NCI-H2107 (cell line): ENCODE measurements at places on chromosomes 4 and X.

- DNase-seq: no peak
Observed at GRCh38 chrX:105658136-105658535, 164.2 kb upstream of the NRK start.

DNA sequence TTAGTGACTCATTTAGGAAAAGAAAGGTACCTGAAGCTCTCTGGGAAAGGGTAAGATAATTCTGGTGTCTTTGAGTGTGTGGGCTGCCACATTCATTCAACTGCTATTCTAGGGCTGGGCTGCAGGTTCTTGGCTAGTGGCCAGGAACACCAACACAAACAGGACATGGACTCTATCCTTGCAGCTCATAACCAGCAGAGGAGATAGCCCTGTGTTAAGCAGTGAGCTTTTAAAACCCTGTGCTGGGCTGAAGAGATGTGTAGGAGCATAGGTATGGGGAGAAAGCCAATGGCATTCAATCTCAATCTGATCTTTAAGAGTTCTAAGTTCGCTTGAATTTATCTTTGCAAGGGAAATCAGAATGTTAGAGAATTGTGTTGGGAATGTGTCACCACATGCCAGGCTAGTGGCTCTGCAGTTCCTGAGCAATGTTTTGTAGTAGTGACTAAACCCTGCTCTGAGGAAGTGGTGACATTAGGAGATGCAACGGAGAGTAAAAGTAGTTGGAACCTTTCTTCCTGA lies 39.2 kb downstream of the SGMS2 start:
- DNase-seq: no peak

DNA sequence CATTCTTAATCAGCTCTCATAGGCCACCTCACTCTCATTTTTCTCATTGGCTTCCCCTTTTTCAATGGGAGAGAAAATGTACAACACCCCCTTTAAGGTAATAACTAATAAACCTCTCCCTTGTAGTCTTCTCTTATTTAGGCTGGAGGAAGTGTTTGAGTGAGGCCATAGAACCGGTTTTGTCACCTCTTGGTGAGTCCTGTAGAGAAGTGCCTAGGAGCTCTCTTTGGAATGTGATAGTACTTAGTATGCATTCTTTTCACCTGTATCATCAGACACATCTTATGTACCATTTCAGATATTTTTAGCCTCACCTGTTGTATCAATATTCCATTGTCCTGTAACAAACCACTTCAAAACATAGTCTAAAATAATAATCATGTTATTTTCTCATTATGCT lies 3.5 kb upstream of the TAB3 start:
- DNase-seq: no peak

DNA sequence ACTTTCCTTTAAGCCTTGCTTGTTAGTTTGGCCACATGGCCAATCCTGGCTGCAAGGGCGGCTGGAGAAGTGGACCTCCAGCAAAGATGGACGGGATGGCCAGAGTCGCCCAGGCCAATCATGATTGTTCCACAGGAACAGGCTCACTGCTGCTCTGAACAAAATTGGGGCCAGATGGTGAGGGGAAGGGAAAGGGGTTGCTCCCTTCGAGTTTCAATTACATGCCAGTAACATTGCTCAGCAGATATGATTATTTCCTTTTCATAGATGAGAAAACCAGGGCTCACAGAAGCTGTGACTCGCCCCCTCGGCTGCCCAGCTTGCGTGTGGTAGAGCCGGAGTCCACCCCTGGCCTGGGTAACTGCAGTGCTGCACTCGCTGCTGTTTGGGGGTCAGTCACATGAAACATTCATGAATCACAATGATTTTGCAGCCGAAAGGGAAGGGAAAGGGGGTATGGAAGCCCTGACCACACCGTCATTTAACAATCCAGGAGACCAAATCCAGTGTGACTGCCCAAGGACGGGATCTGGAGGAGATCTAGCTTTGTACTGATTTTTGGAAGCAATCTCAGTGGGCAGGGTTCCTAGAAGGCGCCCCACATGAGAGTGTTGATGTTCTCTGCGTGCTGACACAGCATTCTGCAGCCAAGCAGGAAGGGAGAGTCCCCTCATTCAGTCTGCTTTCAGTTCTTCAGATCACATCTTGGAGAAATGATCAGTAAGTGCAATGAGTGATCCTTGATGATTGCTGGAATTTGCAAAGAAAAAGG lies 77.3 kb upstream of the MSX1 start:
- no peak for DNase-seq

DNA sequence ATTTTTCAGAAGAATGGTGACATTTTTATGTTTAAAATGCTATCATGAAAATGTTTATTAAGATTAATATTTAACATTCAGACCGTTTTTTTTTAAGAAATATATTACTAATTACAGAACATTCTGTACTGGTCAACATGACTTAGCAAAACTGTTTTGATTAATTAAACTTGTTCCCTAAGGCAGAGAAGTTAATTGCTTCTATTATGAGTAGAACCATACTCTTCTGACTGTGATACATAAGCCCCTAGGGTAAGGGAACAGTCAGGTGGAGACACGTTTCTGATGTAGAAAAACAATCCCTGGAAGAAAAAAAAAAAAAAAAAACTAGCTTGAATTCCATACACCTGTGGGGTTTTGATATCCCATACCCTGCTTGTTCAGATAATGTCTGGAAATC lies 97.4 kb downstream of the GPM6A start:
- no peak for DNase-seq

GRCh38 chr4:105555409-105555808 lies 3.0 kb downstream of the ARHGEF38 start:
- DNase-seq: no peak

DNA sequence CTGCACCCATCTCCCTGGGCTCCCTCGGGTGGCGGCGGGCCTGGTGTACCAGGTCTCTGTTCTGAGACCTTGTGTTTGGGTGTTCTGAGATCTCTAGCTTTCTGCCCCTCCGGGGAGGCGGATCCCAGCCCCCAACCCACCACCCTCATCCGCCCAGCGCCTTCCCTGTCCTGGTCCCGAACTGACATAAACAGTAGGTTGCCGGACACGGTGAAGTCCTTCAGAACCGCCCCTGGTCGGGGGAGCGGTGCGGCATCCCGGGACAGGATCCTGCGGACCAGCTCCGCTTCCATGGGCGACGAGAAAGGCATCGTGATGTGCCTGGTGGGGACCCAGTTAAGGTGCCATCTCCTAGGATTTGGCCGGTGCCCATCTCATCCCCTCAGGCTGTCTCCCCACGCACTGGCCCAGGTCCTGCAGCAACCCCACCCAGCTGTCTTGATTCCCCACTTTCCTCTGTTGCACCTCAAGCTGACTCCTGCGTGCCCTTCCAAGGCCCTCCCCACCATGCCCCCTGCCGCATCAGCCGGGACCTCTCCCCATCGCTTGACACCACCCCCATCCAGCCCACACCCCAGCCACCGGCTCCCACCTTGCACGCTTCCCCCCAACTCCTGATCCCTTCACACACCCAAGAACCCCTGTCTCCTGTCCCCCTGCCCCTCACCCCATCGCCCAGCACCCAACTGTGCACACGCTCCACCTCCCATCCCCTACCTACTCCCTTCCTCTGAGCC lies 900 bp downstream of the CTAG2 start:
- DNase-seq: no peak

DNA sequence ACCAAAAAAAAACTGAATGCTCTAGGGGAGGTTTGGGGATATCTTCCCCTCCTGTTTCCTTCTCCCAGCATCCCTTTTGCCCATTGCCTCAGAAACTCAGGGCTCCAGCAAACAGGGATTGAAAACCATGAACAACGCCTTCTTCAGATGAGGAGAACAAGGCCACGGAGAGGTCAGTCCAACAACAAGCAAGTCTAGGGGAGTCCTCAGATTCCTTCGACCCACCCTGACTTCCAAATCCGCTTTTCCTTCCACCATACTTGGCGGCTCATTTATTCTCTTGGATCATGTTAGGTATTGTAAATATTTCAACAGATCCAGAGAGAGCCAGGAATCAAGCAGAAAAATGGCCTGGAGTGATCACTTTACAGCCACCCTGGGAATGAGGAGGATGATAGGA lies 21.9 kb downstream of the REELD1 start:
- no peak for DNase-seq

DNA sequence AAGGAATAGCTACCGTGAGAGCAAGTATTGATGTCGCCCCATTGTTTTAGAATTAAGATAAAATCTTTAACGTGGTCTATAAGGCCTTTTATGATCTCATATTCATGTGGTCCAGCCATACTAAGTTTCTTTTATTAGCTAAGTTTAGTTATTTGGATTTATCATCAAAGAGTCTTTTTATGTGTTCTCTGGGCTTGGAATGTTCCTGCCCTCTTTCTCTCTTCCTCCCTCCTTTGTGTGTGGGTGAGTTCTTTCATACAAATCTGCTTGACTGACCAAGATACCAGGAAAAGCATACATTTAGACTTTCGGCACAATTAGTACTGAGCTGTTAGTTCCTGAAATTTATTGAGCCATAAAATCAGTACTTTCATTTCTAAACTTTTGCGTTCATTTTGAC lies 11.3 kb downstream of the TDO2 start:
- no peak for DNase-seq

DNA sequence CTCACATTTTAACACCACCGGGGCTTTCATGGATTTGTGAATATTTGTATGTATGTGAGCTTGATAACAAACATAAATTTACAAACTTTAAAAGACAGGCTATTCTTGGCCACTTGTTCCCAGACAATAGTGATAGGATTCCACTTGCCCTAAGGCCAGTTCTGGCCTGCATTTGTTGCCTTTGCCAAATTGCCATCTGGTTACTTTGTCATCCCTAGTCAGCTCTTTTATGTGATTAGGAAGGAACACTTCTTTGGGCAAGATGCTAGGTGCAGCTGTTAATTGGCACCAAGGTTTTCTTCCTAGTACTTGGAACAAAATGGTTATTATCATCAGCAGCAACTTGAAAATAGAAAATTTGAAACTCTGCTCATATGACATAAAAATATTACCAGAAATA lies 63.3 kb downstream of the CCSER1 start:
- no peak for DNase-seq

DNA sequence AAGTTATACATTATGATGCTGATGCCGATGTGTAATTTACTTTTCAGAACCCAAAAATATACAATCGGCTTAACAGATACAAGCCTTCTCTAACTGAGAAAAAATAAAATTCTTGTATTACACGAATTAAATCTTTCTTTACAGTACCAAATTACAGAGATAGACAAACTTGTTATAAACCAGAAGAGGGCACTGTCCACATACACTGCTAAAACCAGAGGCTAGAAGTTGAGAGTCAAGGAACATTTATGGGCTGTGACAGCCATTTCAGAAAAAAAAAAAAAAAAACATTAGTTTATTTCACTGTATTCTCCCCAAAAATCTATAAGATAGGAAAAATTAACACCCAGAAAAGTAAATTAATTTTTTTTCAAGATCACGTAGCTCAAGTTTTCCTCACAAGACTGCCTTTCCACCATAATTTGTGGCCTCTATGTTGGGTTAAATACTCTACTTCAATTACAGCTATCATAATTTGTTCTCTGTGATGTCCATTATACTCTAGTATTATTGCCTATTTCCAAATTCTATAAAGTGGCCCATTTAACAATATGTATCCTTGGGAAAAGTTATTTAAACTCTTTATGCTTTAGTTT lies 12.0 kb downstream of the EREG start:
- no peak for DNase-seq

DNA sequence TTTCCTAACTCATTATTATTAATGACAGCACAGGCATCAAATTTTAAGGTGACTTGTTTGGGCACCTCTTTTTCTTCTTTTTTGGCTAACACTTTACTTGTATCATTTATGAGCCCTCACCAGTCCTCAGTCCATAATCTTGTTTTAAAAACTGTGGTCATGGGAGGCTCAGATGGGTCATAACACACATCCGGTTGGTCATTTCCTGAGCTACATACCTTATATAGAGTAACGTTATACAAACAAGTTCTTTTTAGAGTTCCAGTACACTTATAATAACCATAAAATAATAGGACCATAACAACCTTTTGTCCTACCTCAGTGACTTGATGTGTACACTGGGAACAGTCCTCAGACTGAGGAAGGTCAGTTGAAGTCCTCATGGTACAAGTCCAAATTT lies 21.1 kb upstream of the PLS3 start:
- DNase-seq: no peak

DNA sequence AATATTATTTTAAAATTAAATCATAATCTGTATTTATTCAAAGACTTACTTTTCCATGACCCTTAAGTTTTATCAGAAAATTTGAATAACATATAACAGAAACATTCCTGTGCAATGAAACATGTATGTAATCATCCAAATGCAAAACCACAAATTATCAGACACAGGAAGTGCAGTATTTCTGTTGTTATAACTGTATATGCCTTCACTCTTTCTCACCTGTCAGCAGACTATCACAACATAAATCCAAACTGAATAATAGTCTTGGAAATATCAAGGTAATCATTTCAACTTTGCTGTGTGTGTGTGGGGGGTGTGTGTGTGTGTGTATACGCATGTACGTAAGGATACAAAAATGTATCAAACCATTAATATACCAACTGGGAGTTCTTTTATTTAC lies 285.9 kb downstream of the SLC7A11 start:
- DNase-seq: no peak

GRCh38 chr4:83011689-83012199 lies 1.1 kb upstream of the LIN54 start:
- no peak for DNase-seq

DNA sequence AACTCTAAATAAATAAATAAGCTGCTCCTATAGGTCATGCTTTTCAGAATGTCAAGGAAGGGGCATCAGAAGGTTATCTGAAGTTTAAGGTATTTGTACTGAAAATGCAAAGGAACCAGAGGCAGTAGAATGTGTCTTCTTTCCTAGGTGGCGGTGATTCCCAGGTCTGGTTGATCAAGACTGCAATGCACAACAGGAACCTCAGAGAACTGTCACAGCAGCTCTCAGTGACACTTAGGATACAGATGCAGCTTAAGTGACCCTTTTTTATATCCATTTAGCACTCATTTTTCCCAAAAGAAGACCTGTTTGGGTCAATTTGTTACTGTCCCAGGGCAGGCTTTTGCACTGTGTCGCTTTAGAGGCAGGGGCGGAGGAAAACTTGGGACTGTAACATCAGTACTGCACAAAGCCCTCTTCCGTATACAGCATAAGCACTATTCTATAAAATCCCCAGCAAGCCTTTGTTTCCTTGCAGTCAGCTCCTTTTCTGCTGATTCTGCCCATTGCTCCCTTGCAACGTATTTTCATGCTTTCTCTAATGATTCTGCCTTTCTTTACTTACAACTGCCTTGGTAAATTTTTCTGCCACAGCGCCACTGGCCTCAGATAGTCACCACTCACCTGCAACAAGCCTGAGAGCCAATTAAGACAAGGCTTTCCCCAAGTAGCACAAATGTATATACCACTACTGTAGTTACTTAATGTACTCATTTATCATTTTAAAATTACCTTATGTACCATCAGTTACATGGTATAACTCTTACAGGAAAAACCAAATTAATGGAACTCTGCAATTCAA lies 1.5 kb upstream of the MND1 start:
- DNase-seq: no peak
